ENCODE measurements at places on chromosomes 3 and 15. TPM values are rescaled to one million over a fixed set of nuclear protein-coding genes. Genes with fewer than 3 reads are reported as not detected.

ITPKA gene
- 40.7 TPM for polyA plus RNA-seq

DNA sequence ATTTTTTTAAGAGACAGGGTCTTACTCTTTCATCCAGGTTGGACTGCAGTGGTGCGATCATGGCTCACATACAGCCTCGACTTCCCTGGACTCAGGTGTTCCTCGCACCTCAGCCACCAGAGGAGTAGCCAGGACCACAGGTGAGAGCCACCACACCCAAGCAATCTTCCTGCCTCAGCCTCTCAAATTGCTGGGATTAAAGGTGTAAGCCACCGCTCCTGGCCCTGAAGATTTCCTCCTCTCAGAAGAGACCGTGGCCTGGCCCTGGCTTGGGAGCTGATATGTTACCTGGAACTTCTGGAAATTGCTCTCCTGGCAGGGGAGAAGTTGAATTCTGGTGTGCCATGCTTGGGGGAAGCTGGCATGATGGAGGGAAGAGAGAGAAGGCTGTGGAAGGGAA is 36.2 kb downstream of the PPCDC start:
- no peak overlapping the region for H3K27ac ChIP-seq
- no peak for DNase-seq
- no peaks in the 10 kb centered on the region for H3K27me3 ChIP-seq
- no peak overlapping the region for H3K4me3 ChIP-seq

DNA sequence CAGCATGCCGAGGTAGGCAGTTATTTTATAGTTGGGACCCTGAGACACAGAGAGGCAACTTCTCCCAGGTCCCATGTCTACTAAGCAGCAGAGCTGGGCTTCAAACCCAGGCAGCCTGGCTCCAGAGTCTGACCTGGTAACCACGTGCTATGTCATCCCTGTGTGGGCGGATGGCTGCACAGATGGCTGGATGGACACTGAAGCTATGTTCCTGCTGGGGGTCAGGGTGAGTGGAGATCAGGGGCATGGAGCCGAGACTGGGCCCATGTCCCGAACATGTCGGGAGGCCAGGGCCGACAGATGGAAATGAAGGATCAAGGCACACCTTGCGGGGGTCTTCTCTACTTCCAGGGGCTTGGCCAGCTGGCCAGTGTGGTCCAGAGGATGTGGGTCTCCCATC is 9.3 kb upstream of the FBLN2 start:
- peaks cover 7% of the 10 kb centered on the region for H3K27me3 ChIP-seq
- no peaks in the 10 kb centered on the region for H3K4me1 ChIP-seq
- no peaks in the 10 kb centered on the region for H3K36me3 ChIP-seq

CNTN6 gene
- 2.5 TPM for polyA plus RNA-seq

GRCh38 chr15:63232405-63232804 is 43.0 kb downstream of the RAB8B start:
- H3K36me3 ChIP-seq = no peaks in the 10 kb centered on the region
- H3K27ac ChIP-seq = no peak overlapping the region
- no peak overlapping the region for H3K4me3 ChIP-seq
- no peaks in the 10 kb centered on the region for H3K27me3 ChIP-seq

DNA sequence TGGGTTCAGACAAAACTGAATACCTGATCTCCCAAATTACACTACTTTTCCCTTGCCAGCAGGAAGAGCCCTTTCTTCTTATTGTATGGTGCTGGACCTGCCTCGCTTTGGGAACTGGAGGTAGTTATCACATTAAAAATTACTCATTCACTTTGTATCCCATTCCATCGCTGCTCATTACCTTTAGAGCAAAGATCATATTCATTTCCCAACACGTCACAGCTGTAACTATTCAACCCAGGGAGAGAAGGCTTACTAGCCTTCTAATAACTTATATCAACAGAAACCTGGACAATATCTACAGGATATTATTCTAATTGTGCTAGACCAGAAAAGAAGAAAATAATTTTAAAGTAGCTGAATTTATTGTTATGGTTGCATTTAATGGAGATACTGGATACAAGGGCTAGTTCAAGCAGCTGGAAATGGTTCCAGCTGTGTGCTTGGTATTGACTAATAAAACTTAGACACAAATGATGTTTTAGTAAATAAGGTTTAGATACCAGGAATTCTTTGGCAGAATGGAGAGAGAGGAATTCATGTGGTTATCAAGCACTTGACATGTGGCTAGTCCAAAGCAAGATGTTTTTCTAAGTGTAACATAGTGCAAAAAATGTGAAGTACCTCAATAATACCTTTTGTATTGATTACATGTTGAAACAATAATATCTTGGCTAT is 656.3 kb downstream of the ROBO1 start:
- H3K27me3 ChIP-seq = no peaks in the 10 kb centered on the region
- H3K4me3 ChIP-seq = no peak overlapping the region
- no peak overlapping the region for H3K27ac ChIP-seq
- H3K36me3 ChIP-seq = no peaks in the 10 kb centered on the region
- no peaks in the 10 kb centered on the region for H3K4me1 ChIP-seq
- no peak for DNase-seq

DNA sequence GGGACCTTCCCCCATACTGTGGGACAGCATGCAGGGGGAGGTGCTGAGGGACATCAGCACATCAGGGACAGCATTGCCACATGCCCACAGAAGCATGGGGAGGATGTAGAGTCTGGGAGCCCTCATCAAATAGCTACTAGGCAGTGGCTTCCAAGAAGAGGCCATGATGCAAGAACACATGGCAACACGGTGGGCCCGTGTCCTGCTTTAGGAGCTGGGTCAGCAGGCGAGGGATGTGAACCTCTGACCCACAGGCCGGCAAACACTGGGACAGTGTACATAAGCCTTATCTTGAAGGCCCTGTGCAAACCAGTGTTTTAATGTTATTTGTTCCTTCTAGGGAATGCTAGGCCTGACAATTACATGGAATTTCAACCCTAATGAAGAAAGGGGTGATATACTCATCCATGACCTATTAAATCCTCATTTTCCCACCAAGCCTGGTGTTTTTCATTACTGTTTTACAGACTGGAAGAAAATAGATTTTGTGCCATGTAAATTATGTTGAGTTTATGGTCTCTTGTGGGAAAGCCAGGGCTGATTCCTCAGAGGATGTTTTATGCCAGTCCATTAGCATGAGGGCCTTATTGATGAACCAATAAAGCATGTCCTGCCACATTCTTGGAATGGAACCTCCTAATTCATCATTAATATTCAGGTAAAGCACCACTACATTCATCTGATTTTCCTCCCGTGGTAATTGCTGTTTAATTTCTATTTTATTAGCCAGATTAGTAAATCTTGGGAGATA is 61.7 kb upstream of the SLC25A26 start:
- no peaks in the 10 kb centered on the region for H3K4me1 ChIP-seq
- no peaks in the 10 kb centered on the region for H3K36me3 ChIP-seq
- H3K4me3 ChIP-seq = no peak overlapping the region
- no peak for DNase-seq
- peaks cover 4% of the 10 kb centered on the region for H3K27me3 ChIP-seq

DNA sequence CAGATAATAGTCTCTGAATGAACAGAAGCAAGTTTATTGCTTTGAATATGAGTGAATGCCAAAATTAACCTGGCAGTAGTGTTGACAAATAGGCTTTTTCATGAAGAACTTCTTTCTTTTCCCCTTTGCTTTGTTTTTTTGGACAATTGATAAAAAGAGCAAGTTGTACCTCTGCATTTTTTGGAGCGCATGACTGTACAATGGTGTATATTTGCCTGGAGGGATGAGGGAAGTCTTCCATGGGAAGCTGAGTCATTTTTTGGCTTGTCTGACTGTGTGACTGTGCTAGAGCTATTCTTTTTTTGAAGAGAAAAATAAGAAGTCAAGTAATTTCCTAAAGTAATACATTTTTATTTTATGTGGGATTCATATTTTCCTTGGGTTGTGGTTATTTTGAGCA is 186.9 kb downstream of the KLHL25 start:
- no peak overlapping the region for H3K4me3 ChIP-seq
- peaks cover 14% of the 10 kb centered on the region for H3K36me3 ChIP-seq
- H3K4me1 ChIP-seq = no peaks in the 10 kb centered on the region
- H3K27ac ChIP-seq = no peak overlapping the region

DNA sequence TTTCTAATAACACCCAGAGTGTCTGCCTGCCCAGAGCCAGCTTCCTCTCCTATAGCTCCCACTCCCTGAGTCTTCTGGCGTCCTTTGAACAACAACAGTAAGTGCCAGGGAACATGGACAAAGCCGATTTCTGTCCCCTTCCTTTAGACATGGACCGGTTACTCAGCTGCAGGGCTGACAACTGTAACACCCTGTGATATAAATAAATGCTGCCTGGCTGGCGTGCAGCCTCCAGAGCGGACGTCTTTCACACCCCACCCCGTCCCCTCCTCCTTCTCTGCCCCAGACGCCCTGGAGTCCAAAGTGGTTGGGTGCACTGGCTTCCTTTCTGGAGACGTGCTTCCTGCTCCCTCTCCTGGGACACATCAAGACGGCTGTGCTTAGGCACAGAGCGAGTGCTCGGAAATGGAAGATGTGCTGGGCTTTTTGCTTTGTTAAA is 281.9 kb upstream of the LRRFIP2 start:
- H3K27me3 ChIP-seq = peaks cover 2% of the 10 kb centered on the region
- no peak overlapping the region for H3K4me3 ChIP-seq

POU1F1 gene
- polyA plus RNA-seq = 0.06 TPM

GRCh38 chr3:107962946-107963345 is 127.9 kb downstream of the CD47 start:
- no peaks in the 10 kb centered on the region for H3K36me3 ChIP-seq
- H3K4me1 ChIP-seq = peaks cover 4% of the 10 kb centered on the region
- peak overlapping the region; percentile 61 for H3K27ac ChIP-seq
- H3K27me3 ChIP-seq = no peaks in the 10 kb centered on the region
- peak; percentile 67 for DNase-seq
- H3K4me3 ChIP-seq = no peak overlapping the region

DNA sequence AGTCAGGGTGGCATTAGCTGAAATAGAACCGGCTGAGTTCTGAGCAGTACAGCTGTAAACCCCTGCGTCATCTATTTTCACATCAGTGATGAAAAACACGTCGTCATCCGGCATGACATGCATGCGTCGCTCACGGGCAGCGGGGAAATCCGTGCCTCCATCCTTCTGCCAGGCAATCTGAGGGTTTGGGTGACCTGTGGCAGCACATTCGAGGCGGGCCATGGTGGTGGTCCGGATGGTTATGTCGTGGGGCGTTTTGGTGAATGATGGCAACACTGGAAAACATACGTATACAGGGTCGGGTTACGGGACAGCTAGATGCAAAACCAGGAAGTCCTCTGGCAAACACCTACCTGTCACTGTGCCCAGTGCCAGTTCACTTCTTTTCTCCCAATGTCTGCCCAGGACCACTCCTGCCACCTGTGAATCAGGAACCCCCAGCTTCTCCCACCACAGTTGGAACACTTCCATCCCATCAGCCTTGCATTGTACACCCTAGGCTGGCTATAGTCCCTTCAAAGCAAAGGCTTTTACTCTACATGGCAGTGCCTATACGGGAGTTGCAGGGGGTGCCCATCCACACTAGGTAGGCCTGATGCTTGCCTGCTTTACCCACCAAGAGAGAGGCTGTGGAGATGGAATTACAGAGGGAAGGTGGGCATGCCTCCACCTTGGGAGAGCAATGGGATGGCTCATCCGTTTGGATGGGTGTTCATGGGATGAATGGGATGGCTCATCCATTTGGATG is 116.7 kb downstream of the LRIG1 start:
- H3K4me1 ChIP-seq = no peaks in the 10 kb centered on the region
- H3K27ac ChIP-seq = no peak overlapping the region
- peaks cover 89% of the 10 kb centered on the region for H3K36me3 ChIP-seq
- no peak for DNase-seq

DNA sequence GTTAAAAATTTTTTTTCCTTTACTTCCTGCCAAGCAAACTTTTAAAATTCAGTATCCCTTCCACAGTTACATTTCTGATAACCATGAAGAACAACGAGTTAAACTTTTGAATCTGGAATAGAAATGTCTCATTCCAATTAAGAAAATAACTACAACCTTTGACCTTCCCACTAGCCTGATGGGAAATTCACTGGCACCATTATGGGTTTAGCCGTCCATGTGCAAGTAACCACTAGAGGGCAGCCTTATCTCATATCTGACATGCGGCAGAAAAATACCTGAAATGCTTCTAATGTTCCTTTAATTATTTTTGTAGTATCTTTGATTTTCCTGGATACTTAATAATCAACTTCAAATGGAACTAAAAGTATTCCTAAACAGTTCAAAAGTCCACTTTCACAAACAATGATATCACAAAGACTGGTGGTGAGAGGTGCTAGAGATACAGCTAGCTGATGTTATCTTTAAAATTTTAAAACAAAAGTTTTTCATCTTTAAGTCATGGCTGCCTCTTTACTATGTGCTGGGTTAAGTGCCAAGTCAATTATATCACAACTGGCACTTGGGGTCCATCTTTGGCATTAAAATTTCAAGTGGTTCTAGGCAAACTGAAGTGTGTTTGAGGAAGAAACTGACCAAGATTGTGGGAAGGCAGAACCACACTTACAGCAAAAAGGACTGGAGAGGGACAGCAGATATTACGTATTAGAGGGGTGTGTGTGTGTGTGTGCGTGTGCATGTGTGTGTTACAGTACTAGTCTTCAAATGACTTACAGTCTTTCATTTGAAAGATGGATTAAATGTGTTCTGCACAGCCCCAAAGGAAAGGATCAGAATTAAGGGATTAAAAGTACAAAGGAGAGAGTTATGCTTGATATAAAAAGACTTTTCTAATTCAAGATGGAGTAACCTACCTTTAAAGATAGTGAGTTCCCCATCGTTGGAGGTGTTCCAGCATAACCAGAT is 107.1 kb upstream of the ICE2 start:
- H3K4me3 ChIP-seq = no peak overlapping the region
- no peaks in the 10 kb centered on the region for H3K4me1 ChIP-seq
- peak; percentile 59 for DNase-seq
- peaks cover 24% of the 10 kb centered on the region for H3K27me3 ChIP-seq
- H3K27ac ChIP-seq = no peak overlapping the region

PCOLCE2 gene
- 1.6 TPM for polyA plus RNA-seq

EPHB3 gene
- polyA plus RNA-seq = 9.3 TPM

DNA sequence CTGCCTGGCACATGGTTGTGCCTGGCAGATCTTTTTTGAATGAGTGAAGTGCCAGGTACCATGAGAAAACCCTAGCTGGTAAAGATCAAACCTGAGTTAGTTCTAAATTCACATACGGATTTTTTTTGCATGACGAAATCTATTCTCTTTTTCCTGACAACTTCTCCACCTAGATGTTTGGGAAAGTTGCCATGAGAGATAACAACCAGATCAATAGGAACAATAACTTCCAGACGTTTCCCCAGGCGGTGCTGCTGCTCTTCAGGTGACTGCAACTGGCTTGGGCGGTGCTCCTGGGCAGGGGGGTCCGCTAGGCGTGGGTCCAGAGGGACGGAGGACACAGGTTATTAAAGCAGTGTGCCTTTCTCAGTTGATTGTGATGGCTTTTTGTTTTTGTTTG is 71.8 kb downstream of the CHDH start:
- no peak overlapping the region for H3K27ac ChIP-seq
- DNase-seq = no peak
- H3K4me1 ChIP-seq = no peaks in the 10 kb centered on the region
- H3K27me3 ChIP-seq = no peaks in the 10 kb centered on the region
- no peak overlapping the region for H3K4me3 ChIP-seq
- peaks cover 72% of the 10 kb centered on the region for H3K36me3 ChIP-seq

ATG7 gene
- 16.6 TPM for polyA plus RNA-seq
